ENCODE measurements at places on chromosomes 2 and 18.

DNA sequence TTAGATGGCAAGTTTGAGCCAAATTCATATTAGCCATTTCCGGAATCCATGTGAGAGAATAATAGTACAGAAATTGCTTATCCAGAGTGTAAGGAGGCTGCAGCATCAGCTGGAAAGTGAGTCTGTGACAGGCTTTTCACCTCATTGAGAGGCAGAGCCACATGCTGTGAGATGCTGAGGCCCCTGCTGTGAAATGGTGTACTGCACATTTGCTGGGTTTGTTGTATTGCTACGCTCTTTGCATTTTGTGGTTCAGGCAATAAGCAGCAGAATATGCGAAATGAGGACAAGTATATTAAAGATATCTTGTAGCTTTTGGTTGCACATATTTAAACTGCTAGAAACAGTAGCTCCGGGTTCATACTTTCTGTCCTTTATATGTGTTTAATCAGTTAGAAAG, 37.0 kb downstream of the NABP1 start:
- DNase-seq, result no peak

- DNase-seq, result no peak
Measured at GRCh38 chr2:96111257-96111640, 5.1 kb downstream of the ADRA2B start.

DNA sequence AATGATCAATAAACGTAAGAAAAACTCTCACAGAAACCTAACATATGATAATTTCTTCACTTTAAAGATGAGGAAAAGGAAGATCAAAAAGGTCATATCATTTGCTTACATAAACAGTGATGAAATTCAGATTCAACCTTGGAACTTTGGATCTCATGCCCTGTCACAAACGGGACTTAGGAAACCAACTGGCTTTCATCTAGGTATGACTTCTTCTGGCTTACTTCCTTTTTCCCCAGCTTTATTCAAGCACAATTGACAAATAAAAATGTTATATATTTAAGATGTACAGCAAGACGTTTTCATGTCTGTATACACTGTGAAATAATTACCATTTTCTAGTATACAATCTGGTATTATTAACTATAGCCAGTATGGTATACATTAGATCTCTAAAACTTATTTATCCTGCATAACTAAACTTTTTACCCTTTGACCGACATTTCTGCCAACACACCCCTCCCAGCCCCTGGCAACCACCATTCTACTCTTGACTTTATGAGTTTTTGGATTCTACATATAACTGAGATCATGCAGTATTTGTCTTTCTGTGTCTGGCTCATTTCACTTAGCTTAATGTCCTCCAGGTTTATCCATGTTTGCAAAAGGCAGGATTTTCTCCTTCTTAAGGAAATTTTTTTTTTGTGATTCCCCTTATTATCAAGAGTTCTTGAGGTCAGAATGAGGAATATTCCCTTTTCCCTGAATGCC, 46.0 kb upstream of the COBLL1 start:
- DNase-seq, result no peak

GRCh38 chr2:159855557-159856061, 57.6 kb upstream of the CD302 start:
- no peak for DNase-seq

- no peak for DNase-seq
Measured at GRCh38 chr2:76921006-76921405, 601.2 kb downstream of the LRRTM4 start.

DNA sequence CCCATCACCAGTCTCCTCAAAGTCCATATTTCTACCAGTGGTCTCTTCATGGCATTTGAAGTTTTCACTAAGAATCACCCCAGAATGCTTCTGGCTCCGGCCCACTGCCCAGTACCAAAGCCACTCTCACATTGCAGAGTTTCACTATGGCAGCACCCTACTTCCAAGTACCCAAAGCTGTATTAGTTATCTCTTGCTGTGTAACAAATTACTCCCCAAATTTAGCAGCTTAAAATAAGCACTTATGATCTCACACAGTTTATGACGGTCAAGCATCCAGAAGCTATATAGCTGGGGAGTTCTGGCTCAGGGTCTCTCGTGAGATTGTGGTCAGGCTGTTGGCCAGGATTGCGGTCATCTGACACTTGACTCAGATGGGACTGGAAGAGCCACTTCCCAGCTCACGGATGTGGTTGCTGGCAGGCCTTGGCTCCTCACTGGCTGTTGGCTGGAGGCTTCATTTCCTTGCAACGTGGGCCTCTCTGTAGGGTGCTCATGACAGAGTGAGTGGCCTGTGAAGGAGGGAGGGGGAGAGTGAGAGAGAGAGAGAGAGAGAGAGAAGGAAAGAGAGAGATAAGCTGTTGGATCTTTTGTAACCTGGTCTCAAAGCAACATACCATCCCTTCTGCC, 189.5 kb downstream of the CTIF start:
- no peak for DNase-seq

GRCh38 chr2:158936978-158937377, 31.5 kb upstream of the TANC1 start:
- no peak for DNase-seq

Measured in activated T-cell treated with anti-CD3 and anti-CD28 coated beads for 1 hour (primary cell).